ENCODE measurements at places on chromosomes 5 and 9.

- DNase-seq, result no peak
Measured at GRCh38 chr9:108859459-108860114, 2.5 kb upstream of the ACTL7A start.

DNA sequence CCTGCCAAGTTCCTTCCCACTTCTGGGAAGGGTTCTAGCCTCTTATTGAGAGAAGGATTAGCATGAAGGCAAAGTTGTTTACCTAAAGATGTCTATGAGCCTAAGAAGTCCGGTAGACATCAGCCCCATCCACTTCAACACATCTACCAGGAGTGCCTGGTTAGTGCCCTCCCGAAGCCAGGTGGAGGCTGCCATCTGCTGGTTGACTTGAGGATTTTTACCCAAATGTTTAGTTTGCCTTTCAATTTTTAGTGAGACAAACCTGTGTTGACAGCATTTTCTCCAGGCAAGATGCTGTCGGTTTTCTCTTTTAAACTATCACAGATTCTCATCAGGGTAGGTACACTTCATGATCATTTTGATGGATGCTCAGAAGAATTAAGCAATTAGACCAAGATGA lies 83.6 kb upstream of the TNFSF8 start:
- peak; percentile 65 for DNase-seq

- DNase-seq, result no peak
Measured at GRCh38 chr5:38134810-38135209, 123.5 kb upstream of the EGFLAM start.

- DNase-seq, result no peak
Measured at GRCh38 chr9:114248299-114248707, 74.6 kb upstream of the ORM1 start.

GRCh38 chr9:14258660-14259239 lies 55.2 kb downstream of the NFIB start:
- no peak for DNase-seq

- no peak for DNase-seq
Measured at GRCh38 chr5:139757727-139758509, 37.7 kb upstream of the PSD2 start.

DNA sequence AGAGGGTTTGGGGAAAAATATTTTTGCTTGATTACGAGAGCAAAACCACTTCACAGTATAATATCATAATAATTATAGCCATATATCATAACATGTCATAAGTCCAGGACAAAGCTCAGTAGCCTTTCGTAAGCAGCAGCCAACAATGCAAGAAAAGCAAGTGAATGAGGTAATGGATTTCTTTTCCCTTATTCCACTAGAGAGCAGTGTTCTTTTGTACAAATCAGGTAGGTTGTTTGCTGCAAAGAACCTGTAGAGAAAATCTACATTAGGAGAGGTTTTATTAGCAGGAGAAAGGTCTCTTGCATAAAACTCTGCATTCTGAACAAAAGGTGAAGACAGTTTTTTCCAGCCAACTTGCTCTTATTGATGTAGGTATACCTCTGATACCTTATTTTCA lies 1033.4 kb downstream of the TLE4 start:
- DNase-seq, result no peak

- no peak for DNase-seq
Measured at GRCh38 chr5:137145721-137146120, 353.4 kb downstream of the SPOCK1 start.

Measured in globus pallidus (tissue), 1 donor.